ENCODE measurements at places on chromosomes 16 and 17.

DNA sequence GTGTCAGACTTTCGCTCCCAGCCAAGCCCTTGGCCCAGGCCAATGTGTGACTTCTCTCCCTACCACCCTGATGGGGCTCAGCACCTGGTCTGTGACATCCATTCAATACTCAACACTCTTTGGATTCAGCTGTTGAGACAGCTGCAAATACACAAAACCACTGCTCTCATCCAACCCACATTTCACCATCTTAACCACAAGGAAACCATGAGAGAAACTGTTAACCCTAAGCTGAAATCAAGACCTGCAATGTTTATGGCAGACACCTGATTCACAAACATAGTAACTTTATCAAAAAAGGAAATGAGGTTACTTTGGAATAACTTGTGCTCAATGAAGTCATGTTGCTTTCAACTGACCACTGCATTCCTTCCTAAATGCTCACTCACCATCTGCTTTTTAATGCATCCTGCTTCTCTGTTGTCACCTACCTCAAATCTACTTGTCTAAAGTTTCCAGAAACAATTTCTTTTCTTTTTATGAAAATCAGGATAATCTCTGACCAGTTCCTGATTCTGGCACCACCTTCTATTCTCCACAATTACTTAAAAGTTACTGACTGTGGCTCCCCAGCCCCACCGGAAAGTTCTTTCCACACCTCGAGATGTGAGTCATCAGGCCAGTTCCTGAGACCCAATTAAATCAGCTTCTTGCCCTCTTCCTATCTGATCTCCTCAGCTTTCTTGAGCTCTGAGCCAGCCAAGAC, 88.2 kb downstream of the NOG start:
- DNase-seq, result no peak

DNA sequence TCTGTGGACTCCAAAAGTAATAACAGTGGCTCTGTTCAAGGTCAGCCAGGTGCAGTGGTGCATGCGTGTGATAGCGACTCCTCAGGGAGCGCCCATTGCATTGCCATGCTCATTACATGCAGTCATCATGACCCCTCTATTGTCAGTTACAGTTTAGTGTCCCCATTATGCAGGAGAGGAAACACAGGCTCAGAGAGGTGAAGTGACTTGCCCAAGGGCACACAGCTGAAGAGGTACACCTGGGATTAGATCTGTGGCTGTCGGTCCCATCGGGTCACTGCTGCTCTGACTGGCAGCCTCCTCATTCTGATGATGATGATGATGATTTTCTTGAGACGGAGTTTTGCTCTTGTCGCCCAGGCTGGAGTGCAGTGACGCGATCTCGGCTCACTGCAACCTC, 7.6 kb downstream of the LAT start:
- DNase-seq, result no peak

DNA sequence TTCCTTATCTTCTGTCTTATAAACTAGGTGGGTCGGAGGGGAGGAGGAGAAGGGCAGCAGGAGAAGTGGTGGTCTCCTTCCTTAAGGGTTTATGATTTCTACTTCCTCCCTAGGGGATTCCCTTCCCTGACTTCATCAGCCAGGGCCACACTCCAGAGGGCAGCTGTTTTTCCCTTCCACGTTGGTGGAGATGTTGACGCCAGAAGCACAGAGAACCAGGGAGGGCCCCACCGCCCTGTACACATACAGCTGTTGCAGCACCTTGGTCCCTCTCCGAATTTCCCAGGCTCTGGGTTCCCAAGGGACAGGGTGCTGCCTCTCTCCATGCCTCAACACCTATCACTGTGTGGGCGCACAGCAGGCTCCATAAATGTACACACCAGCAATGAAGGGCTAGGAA, 5.6 kb upstream of the SLC6A4 start:
- no peak for DNase-seq

- DNase-seq, result no peak
These were observed 13.7 kb downstream of the SHCBP1 start for GRCh38 chr16:46607529-46607928.

DNA sequence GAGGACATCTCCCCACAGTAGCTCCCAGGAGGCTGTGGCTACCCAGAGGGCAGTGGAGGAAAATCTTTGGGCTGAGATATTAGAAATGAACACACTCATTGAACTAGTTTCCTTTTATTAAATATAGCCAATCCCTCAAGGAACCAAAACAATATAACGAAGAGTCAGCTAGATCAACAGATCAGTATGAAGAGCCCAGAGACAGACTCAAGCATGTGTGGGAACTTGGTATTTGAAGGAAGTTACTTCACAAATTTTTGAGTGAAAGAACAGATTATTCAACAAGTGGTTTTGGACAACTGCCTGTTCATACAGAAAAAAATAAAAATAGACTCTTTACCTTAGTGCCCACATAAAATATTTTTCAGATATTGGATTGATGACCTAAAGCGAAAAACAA, 183.6 kb upstream of the PMFBP1 start:
- no peak for DNase-seq

GRCh38 chr16:69311533-69312387, 610 bp downstream of the VPS4A start:
- peak; percentile 13 for DNase-seq

DNA sequence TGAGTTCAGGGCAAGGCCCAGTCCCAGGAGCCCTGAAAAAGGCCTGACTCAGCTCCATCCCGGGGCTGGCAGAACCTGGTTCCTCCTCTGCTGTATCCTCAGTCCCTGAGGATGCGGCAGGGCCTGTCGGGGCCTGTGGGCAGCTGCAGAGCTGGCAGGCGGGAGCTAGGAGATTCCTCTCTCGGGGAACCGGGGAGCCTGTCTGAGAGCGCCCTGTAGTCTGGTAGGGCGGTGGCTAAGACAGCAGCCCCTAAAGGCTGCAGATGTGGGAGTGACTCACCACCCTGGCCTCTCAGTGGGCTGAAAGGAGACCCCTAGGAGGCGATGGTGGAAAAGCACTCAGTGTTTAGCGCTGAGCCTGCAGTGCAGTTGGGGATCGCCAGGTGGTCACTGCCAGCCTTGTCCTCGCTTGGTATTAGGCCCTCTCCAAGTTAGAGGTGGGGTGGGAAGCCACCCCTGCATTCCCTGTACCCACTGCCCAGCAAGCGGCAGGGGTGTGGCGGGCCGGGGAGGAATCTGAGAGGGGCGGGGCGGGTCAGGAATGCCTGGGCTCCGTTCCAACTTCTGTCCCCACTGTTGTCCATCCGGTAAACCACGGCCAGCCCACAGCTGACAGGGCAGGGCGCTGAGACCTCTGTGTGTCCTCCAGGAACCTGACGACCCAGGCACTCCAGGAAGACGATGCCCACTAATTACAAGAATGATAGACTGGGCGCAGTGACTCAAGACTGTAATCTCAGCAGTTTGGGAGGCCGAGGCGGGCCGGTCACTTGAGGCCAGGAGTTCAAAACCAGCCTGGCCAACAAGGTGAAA, 29.5 kb upstream of the CDH1 start:
- DNase-seq, result no peak

GRCh38 chr16:29916979-29917378, 9.0 kb downstream of the KCTD13 start:
- no peak for DNase-seq

GRCh38 chr17:82126556-82127314, 28.7 kb upstream of the FASN start:
- peak; percentile 45 for DNase-seq

DNA sequence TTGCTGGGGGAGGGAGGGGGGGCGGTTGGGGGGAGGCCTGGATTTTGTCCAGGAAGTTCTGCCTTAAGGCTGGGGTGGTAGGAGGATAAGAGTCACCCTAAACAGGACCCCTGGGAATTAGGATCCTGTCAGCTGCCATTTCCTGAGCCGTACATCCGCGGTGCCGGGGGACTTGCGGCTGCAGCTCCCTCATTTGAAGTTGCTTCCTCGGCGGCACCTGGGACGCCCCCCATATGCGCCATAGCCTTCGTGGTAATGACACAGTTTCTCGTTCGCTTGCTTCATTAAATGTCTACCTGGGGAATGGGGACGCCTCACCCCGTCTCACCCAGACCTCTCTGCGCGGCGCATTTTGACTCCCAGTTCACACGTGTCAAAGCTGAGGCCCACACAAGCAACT, 55.1 kb upstream of the PABPN1L start:
- no peak for DNase-seq

DNA sequence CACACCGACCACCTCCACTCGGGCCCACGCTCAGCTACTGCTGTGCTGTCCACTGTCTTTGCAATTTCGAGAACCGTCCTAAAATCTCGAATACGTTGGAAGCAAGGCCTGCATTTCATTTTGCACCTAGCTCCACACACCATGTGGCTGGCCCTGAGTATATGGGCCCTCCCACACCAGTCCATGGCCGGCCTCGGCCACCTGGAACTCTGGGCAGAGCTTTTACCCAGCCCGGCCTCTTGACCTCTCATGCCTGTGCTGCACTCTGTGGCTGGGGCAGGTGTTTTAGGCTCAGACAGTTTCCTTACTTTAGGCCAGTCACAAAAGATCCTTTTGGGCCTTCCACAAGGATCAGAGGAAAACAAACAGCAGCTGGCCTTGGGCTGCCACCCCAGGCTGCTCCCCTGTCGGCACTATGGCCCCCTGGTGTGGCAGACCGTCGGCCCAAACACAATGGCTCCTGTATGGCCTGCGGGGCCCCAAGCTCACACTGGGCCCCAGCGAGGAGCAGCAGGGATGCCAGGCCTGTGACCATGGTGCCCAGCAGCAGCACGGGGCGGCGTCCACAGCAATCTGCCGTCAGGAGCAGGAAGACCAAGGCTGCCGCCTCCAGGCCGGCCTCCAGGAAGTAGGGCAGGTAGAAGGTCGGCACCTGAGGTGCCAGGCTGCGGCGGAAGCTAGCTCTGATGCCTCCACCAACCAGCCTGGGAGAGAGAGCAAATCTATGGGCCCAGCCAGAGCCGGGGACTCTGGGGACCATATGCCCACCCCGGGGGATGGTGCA, 2.5 kb downstream of the SLC22A31 start:
- DNase-seq, result no peak

DNA sequence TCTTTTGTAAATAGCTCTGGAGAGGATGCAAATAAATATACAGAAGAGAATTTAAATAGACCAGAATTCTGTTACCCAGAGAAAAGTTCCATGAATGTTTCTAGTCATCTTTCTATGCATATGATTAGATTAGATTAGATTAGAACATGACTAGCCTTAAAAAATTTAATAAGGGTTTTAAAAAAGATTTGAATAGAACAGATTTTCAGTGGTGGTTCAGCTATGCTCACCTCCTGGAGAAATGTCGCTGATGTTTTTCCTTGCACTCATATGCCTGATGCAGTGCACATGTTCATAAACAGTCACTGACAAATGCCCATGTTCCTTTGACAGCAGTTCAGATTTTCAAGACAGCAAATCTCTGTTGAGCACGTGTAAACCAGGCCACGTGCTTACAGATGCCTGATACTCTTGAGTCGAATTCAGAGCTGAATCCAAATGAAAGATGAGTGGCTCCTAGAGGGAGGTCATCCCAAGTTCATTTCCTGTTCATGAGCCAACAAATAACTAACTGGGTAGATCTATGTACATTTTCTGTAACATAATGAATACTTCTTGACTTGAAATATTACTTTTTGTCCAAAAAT, 19.9 kb upstream of the RAB11FIP4 start:
- DNase-seq, result no peak

DNA sequence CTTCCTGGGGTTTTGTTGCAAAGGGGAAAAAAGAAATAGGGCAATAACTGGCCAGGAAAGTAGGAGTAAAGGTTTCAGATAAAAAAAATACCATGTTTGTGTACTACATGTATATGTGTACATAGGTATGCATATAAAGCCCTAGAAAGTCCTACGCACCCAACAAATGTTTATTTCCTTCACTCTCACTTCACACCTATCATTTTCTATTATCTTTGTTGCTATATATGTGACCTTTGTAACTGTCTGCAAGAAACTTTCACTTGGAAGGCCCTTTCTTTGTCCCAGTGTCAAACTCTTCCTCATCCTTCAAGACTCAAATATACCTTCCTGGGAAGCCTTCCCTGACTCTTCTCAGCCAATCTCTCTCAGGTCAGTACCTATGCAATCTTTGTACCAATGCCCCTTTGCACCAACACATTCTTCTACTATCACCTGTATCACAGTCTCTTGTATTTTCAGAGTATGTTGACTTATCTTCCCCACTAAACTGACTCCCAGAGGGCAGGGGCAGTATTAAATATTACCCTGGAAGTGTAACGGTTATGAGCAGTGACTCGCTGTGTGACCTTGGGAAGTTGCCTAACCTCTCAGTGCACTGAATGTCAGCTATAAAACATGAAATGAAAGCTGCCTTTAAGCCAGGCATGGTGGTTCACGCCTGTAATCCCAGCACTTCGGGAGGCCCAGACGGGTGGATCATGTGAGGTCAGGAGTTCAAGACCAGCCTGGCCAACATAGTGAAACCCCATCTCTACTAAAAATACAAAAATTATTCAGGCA, 6.5 kb downstream of the XPO6 start:
- DNase-seq, result no peak

GRCh38 chr17:16419929-16420271, 4.5 kb downstream of the TRPV2 start:
- DNase-seq, result no peak

DNA sequence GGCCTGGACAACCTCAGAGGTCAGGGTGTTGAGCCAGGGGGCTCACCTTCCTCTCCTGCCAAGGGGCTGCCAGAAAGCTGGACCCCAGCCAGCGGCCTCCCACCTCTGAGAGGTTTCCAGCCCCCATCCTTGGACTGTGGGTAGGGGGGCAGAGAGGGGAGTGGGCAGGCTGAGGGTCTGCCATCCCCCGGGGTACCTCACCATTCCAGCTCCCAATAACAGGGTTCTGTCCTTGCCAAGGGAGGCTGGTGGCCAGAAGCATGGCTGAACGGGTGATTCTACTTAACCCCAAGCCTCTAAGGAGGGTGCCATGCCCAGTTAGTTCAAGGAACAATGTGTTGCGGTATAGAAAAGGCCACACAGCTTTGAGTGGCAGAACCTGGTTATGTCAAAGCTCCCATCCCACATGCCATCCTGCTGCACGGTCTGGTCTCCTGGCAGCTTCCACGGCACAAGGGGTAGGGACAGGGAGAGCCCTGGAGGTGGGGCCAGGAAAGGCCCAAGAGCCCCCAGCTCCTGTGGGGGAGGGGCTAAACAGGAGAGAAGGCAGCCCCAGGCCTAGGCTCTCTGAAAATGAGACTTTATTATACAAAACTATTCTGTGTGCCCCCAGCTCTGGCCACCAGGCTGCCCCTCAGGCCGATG, 19.8 kb downstream of the B9D1 start:
- DNase-seq, result no peak

DNA sequence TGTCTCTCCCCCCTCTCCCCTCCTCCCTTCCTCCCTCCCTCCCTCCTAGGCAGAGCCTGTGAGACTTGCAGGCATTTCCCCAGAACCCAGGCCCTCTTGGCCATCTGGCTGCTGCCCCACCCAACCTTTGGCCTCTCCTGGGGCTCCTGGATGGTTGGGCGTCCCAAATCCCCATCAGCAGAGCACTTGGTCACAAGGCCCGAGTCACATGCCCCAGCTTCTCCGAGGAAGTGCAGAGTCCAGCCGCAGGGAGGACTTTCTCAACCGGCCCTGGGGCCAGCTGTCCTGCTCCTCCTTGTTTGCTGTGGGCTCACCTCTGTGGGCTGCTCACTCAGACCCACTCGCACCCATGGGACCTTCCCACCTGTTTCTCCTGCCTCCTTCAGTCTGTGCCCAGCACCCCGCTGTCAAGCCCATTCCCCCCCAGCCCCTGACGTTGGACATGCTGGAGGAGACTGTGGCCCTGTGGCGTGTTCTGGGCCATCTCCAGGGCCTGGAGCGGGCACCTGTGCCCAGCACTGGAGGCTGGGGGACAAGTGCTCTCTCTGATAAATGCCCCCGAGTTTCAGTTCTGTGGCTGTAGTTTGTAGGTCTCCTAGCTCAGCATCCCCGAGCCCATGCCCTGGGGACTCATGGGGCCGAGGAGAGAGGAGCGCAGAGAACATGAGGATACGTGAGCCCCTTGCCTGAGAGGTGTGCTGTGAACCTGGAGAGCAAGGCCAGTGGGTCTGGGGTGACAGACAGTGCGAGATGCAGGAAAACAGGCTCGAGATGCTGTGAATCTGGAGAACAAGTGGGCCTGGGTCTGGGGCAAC, 42.3 kb upstream of the ZNF750 start:
- no peak for DNase-seq

Measured in stimulated activated CD4-positive, alpha-beta T cell treated with anti-CD3 and anti-CD28 coated beads, Interleukin-15, amount 100 ng/mL, for 48 hours (primary cell).